ENCODE measurements at places on chromosomes 3 and 15. TPM values are rescaled to one million over a fixed set of nuclear protein-coding genes. Genes with fewer than 3 reads are reported as not detected.
A peak's percentile ranks its signal among the peaks of the same experiment; 100 is the strongest.

DNA sequence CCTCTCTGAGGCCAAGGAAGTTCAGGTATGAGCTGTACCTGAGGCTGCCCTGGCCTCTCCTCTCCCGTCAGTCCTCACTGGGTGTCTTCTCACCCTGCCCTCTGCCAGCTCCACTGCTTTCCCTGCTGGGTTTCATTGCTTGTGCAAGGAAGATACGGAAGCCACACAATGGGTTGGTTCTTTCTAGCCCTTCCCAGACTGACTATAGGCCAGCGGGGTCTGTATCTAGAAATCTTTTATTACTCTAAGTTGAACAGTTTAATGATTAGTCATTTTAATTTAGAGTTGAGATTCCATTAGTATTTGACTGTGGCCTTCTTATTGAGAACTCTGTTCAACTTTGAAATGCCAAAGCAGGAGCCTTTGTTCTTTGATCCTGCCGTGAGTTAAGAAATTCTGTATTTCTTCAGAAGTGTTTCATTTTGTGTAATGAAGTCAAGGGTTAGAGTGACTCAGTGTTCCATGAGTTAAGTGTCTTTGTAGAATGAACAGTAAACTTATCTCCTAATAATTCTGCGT is 16.2 kb downstream of the C3orf62 start:
- DNase-seq, result no peak
- no peak overlapping the region for H3K4me3 ChIP-seq
- H3K27me3 ChIP-seq, result no peaks in the 10 kb centered on the region
- no peaks in the 10 kb centered on the region for H3K36me3 ChIP-seq

GRCh38 chr3:131323014-131323413 is 58.6 kb upstream of the NUDT16 start:
- H3K27me3 ChIP-seq, result no peaks in the 10 kb centered on the region
- H3K4me3 ChIP-seq, result no peak overlapping the region
- DNase-seq, result no peak
- no peaks in the 10 kb centered on the region for H3K4me1 ChIP-seq
- no peak overlapping the region for H3K27ac ChIP-seq

DNA sequence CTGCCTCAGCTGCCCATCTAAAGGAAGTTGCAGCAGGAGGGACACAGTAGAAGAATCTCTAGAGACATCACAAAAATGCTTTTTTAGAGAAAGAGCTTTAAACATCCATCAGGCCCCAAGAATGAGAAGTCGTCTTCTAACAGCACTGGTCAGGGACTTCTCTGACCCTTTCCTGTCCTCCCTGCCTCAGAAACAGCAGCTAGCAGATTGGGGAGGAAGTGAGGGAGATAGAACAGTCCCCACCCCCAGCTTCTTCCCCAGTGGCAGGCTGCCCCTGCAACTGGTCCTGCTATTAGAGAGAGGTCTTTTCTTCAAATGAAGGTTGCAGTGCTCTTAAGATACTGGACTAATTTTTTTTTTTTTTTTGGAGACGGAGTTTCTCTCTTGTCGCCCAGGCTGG is 55.1 kb downstream of the PDE8A start:
- H3K36me3 ChIP-seq, result no peaks in the 10 kb centered on the region
- peaks cover 3% of the 10 kb centered on the region for H3K4me1 ChIP-seq
- peak; percentile 38 for DNase-seq
- no peaks in the 10 kb centered on the region for H3K27me3 ChIP-seq

WDR93 gene
- polyA plus RNA-seq, result 0.10 TPM

KIF15 gene
- 0.26 TPM for polyA plus RNA-seq

PARP15 gene
- polyA plus RNA-seq, result 1.1 TPM

All from heart left ventricle (tissue), 16 donors.